GM23338 (cell line): ENCODE measurements at places on chromosomes 1 and 21.

DNA sequence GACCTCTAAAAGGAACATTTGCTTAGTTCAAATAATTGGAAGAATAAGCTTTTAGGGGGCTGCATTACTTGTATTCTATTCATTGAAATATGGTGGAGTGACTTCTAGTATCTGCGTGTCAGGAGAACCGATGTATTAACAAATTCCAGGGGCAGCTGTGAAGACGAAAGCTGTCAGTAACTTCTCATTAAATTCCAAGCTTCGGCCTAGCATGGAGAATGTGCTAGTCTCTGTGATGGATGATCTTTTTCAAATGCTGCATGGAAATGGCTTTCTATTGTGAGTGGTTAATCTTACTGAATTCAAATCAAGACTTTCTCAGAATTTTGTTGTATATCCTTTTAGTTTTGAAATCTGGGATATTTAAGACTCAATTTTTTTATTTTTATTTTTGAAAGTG lies 429.9 kb downstream of the ADGRL2 start:
- no peak for DNase-seq

GRCh38 chr1:184950906-184951305 lies 23.4 kb downstream of the NIBAN1 start:
- no peak for DNase-seq

DNA sequence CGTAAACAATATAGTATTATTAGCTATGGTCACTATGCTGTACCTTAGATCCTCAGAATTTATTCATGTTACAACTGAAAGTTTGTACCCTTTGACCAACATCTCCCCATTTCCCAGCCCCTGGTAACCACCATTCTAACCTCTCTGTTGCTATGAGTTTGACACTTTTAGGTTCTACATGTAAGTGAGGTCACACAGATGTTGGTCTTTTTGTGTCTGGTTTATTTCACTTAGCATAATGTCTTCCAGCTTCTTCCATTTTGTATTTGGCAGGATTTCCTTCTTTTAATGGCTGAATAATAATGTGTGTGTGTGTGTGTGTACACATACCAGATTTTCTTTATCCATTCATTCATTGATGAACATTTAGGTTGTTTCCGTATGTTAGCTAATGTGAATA lies 139.5 kb downstream of the FAF1 start:
- no peak for DNase-seq

- DNase-seq, result no peak
These were observed 286.0 kb downstream of the PLA2G4A start for GRCh38 chr1:187114792-187115191.

GRCh38 chr1:39800471-39800835 lies 11.8 kb upstream of the BMP8B start:
- DNase-seq, result no peak

DNA sequence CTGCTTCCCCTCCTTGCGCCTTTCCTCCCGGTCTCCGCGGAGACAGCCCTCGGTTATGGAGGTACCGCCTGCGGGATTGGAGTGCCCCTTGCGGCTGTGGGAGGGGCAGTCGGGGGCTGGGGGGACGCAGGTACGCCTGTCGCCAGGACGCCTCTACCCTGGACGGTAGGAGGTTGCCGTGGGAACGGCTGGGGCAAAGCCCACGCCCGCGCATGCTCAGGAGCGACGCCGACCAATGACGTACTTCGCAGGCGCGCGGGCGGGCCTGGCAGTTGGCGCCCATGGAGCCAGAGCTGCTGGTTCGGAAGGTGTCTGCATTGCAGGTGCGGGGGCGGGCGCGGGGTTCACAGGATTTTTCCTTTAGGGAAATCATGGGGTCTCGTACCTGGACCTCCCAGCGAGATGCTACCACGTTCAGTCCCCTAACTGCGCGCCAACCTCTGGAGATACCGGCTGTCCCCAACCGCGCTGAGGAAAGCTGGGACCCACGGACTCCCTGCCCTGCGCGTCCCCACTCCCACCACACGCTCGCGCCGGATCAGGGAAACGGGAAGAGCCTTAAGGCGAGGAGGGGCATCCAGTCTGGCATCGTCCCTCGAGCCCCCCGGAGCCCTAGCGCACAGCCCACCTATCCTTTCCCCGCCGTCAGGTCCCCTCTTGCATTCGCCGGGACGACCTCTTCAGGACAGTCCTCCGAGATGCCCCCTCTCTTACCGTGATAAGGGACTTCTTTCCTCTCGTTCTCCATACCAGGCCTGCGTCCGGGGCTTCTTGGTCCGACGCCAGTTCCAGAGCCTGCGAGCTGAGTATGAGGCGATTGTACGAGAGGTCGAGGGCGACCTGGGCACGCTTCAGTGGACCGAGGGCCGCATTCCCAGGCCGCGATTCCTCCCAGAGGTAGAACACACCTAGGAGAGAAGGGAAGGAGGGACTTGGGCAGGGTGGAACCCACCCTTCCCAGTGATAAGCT lies at the start of gene IQCC:
Gene IQCC (plus strand): TSS at position 271 of the 970 bp plus-strand sequence. CDS start 11 bp downstream, at position 282.
- peak; percentile 97 for DNase-seq

DNA sequence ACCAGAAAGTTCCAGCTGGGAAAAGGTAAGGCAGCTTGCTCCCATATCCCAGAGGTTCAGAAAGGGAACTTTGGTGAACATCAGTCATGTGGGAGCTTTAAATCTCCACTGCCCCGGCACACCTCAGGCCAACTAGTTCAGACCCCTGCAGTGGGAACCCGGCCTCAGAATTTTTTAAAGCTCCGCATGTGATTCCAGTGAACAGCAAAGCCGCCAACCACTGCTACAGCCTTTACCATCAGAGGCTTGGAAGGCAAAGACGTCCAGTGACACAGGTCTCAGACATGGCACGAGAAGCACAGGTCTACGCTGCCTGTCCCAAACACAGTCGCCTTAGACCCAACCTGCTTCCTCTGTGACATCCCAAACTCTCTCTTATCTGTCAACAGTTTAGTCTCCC lies 31.0 kb downstream of the SETD4 start:
- no peak for DNase-seq

DNA sequence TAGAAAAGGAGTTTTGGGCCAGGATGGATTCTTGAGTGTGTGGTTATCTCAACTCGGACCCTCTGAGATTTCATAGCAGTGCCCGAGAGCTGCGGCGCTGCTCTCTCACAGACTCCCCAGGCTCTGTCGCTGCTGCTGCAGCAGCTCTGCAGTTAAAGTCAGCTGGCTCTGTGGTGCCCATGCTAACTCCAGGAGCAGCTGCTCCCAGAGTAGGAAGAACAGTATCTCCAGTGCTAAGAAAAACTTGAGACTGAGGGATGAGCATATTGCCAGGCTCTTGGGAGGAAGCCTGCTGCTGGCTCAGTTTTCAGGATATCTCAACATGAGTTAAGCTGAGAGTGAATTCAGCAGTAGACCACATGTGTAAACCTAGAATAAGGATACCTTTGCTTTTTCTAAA lies 4.5 kb downstream of the LCE2D start:
- DNase-seq, result no peak

DNA sequence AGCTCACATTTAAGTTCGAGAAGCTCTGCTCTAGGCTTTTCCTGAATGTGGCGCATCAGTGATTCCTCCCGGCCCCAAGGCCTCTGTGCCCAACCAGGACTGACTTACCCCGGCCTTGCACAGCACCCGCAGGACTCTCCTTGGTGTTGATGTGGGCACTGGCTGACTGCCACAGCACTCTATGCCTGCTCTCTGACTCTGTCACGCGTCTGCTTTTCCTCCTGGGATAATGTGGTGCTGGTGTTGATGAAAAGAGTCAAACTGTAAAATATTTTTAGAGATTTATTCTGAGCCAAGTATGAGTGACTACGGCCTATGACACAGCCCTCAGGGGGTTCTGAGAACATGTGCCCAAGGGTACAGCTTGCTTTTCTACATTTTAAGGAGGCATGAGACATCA lies 15.5 kb upstream of the SLC2A5 start:
- DNase-seq, result no peak

GRCh38 chr1:222404710-222405109 lies 143.2 kb downstream of the HHIPL2 start:
- no peak for DNase-seq

GRCh38 chr1:15290382-15290781 lies 43.4 kb downstream of the FHAD1 start:
- DNase-seq, result no peak

- peak; percentile 67 for DNase-seq
These were observed 5.0 kb downstream of the CHODL start for GRCh38 chr21:18249672-18250071.

GRCh38 chr1:9990944-9991343 lies 6.1 kb upstream of the RBP7 start:
- no peak for DNase-seq

- peak; percentile 89 for DNase-seq
These were observed 11.7 kb downstream of the C1orf94 start for GRCh38 chr1:34188418-34188817.

GRCh38 chr21:36749935-36750575 lies 51.1 kb downstream of the SIM2 start:
- peak; percentile 98 for DNase-seq

DNA sequence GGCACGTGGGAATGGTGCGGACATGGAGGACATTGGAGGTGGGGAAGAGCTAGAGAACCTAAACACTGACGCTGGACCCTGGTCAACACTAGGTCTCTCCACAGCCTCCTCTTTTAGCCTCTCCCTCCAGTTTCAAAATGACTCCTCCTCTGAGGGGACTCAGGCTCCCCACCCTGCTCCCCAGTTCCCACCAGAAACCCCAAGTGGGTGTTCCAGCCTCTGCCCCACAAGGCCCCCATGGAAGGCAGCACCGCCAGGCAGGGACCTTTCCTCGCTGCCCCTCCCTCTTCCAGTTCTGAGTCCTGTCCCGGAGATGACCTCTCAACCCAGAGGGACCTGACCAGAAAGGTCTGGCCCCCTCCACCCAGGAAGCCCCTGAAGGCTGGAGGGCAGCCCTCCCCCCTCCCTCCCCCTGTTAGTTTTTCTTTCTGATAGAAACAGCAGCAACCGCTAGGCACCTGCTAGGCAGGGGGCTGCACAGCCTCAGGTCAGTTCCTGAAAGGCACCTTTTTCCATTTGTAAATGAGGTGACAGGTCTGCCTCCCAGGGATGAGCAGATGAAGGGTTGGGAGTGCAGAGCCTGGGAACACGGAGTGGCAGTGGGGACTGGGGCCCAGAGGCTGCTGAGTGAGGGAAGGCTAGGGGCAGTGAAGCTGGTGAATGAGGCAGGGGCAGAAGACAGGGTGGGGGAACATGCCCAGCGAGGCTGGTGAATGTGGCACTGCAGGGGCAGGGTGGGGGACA lies 9.3 kb upstream of the ITGB2 start:
- DNase-seq, result no peak

DNA sequence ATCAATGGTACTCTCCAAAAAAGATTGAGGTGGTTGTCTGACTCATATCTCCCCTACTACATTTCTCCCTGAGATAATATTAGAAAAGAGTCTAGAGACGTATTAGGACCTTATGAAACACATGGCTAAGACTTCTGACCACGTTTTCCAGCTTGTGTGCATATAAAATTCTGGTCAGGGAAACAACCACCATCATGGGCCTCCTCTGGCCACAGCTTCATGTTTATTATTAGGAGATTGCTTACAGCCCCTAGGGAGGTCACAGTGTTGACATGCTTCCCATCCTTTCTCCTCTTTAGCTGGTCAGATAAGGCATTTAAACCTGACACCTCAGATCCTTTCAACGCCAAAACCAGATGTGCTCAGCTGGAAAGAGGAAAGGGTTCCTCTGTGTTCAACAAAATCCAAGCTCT lies 620.2 kb downstream of the PLPP3 start:
- no peak for DNase-seq

DNA sequence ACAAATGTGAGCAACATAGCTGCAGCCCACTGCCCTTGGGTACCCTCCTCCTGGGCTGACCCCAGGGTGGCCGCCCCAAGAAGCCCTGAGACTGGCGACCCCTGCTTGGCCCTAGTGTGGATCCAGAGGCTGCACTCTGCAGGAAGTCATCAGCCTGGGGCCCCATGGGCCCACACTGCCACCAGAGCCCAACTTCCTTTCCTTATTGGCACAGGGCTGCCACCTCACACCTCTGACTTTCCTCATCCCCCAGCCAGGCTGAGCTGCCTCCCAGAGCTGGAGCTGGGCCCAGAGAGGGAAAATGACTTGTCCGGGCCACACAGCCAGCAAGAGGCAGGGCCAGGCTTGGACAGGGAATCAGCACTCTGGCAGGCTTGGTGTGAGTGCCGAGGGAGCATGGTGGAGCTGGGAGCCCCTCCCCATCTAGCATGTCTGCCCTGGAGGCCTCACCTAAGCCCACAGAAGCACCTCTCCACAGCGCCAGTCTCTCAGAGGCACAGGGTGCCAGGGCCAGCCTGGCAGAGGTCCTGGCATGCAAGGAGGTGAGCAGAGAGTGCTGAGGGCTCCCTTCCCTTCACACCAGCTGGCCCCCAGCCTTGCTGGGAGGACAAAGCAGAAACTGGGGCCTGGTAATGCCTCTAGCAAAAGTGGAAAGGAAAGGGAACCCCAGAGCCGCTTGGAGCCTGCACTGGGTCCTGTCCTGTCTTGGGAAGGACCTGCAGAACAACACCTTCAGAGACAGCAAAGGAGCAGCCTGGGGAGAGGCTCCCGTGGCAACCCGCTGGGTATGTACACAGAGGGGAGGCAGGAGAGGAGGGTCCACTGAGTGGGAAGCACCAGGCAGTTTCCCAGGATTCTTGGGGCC lies 3.2 kb downstream of the RAP1GAP start:
- no peak for DNase-seq

DNA sequence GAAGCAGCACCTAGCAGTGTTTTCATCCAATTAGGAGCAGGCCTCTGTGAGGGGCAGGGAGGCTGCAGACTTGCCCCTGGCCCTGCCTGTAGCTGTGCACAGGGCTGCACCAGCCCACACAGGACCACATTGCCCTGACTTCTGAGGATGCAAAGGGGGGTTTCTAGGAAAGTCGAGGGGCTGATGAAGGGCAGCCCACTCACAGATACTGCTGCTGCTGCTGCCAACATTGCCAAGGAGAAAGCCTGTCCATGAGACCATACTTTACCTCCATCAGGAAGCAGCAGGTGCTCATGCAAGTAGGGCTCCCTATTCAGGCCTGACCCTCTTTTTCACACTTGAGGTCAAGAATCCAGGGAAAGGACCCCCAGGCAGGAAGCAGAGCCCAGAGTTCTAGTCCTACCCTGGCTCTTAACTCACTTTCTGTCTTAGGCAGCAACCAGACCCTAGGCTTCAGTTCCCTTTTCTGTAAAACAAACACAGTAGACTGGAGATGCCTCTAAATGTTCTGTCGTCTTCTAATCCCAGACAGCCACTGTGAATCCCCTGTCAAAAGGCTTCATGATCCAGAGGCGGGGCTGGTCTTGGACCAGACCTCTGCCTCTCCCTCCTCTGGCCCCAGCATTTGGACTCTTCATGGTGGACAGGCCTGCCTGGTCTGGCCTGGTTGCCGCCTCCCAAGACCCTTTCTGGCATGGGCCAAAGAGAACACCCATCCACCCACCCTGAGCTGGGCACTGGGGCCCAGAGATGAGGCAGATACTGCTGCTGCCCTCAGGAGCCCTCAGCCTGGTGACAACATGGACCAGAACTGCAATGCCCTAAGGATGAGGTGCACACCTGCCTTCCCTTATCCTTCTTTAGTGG lies 120.2 kb downstream of the GLIS1 start:
- DNase-seq, result no peak

- peak; percentile 60 for DNase-seq
These were observed 1.6 kb downstream of the ACAP3 start for GRCh38 chr1:1306070-1306660.

GRCh38 chr1:211731456-211732292 lies 56.3 kb upstream of the NEK2 start:
- DNase-seq, result no peak

- no peak for DNase-seq
These were observed 193.3 kb upstream of the BEND5 start for GRCh38 chr1:48969971-48970370.
